ENCODE measurements at places on chromosomes 2 and 18.
A peak's percentile ranks its signal among the peaks of the same experiment; 100 is the strongest.

DNA sequence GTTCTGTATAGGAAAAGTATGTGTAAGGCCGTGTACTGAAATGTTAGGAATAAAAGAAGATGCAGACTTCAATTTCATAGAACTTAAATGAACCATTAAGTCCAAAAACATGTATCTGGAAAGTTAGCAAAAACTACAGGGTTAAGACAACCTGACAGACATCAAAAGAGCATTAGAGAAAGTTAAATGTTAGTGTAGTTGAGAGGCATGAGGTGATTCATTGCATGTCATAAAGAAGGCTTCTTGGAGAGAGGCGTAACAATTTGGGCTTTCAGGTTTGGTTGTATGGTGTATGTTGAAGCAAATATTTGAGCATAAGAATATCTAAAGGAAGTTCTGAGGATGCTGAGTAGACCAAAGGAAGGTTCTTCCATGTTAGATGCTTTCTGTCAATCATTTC is 6.3 kb downstream of the EPC2 start:
- no peak for DNase-seq

DNA sequence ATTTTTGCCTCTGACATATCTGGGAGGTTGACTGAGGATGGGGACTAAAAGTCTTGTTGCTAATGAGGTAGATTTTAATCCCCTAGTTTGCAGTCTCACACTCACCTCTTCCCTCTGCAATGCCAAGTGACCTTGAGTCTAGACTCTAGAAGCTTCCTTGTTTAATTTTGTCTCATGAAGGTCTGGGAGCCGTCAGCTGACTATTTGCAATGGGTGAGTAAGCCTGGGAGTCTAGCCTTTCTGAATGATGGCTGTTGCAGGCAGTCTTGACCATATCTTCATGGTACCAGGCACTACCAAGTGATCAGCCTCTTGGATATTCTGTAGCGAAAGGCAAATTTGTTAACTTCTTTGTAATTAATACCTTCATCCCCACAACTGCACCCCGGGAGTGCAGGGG is 61.2 kb downstream of the ARHGAP15 start:
- DNase-seq: no peak

DNA sequence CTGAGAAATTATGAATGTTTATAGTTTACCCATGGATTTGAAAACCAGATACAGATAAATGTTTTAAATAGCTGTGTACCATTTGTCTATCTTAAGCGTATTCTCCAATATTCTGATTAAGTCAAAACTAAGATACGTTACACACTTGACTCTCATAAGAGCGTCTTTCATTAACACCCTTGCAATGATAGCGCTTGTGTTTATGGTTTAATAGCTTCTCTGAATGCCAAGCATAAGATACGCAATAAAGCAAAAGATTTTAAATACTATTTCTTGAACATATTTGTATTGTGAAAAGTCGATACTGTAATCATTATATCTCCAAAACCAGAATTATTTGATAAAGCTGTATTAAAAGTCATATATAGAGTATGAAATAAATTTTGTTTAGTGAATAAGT is 3.0 kb downstream of the CALCRL start:
- no peak for DNase-seq

DNA sequence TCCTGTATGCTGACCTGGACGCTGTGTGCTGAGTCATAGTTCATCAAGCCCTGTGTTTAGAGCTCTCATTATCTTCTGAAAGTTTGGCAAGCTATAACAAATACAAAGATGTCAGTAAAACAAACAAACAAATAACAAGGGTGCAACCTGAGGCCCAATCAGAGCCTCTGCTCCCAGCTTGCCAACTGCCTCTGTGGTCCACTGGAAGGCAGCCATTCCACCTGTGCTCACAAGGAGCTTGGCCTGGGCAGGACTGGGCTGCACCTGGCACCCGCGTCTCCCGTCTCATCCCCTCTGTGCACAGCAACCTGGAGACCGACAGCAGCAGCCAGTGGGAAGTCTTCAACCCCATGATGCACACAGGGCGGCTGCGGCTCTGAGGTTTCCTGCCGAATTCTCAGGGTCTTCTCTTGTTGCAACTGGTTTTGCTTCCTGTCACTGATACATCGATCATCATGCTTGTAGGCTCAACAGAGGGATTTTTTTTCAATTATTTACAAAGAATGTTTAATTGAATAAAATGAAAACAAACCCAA is 97.8 kb downstream of the TMEM18 start:
- peak; percentile 9 for DNase-seq

- DNase-seq: no peak
Measured at GRCh38 chr2:69734854-69735544, 6.9 kb upstream of the ANXA4 start.

DNA sequence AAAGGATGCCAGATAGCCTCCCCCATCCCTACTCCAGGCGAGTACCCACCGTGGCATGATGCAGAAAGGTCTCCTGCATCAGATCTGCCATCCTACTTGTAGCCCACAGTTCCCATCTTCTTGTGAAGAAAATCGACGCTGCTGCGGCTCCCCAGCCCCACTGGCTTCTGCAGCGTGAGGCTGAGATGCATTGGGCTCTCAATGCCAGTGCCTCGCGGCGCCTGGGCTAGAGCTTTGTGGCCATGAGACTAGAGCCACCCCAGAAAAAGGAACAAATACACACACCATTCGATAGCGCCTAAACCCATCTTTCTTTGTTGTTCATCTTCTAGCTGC is 2.8 kb downstream of the NOL4 start:
- DNase-seq: no peak

DNA sequence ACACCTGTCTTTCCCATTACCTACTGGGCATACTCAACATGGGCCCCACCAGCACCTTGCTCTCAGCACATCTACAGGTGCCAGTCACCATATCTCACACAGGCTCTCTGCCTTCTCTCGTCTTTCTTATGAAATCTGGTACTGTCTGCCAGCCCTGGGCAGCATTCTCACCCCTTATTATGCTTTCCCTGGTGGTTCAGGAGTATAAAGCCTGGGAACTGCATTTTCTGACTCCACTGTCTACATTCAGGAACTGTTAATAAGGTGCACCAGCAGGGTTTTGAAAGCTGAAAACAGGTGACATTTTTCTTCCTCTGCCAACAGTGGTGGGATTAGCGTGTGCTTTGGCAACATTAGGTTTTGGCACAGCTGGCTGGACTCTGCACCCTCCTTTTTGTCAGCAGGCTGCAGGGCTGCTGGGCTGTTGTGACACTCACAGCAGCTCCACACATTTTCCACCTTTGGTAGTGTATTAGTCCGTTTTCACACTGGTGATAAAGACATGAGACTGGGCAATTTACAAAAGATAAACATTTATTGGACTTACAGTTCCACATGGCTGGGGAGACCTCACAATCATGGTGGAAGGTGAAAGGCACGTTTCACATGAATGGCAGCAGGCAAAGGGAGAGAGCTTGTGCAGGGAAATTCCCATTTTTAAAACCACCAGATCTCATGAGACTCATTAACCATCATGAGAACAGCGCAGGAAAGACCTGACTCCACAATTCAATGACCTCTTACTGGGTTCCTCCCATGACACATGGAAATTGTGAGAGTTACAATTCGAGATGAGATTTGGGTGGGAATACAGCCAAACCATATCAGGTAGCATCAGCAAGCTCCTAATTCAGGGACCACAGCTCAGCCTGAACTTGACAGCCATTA is 343.1 kb upstream of the LYPD1 start:
- no peak for DNase-seq

DNA sequence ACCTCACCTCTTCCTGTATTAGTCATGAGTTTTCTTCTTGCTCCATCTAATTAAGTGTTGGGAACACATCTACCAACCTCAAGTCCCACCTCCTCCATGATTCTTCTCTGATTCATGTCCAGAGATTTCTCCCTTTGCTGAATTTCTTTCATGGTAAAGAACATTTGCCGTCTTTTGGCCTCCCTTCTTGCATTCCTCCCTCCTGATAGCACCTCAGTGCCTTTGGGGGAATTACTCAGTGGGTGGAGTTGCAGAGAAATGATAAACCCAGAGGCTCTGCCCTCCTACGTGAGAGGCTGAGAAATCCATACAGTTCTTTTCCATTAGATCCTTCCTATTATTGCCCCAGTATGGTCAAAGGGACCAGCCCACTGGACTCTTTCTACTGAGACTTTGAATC is 651.9 kb downstream of the SLC4A3 start:
- no peak for DNase-seq

DNA sequence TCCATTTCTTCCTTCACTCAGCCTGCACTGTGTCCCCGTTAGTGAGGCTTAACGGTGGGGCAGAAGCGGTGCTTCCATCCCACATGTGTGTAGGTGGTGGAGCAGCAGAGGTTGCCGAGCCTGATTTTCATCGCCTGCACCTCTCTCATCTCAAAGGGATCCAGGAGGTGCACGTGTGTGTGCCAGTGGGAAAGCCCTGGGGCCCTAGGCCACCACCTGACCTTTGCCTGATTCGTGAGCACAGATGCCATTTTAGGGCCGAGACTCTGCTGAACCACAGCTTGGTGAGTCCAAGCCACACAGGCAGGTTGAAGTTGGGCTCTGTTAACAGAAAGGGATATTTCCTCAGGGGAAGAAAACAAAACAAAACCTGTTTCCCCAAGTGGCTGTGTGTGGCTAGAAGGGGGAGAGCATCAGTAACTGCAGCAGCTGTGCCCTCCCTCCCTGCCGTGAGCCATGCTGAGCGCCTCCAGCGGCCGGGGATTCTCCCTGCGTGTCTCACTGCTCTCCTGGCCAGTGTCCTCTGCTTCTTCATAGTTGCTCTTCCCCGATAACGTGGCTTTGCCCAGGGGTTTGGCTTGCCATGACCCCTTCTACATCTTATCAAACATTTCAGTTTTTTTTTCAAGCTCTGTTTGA is 81.5 kb downstream of the MAPRE2 start:
- no peak for DNase-seq

- no peak for DNase-seq
Measured at GRCh38 chr2:191347881-191348280, 102.7 kb downstream of the MYO1B start.

DNA sequence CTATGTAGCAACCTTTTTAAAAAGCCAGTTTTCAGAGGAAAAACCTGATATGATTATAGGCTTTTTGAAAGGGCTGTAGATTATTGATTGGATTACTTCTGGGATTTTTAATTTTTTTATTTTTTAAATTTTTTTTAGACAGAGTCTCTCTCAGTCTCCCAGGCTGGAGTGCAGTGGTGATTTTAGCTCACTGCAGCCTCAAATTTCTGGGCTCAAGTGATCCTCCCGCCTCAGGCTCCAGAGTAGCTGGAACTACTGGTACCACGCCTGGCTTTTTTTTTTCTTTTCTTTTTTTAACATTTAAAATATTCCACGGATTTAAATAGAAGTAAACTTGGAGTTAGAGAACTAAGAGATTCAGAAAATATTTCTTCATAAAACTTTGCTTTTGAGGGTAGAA is 1.2 kb downstream of the MRPL19 start:
- DNase-seq: no peak

DNA sequence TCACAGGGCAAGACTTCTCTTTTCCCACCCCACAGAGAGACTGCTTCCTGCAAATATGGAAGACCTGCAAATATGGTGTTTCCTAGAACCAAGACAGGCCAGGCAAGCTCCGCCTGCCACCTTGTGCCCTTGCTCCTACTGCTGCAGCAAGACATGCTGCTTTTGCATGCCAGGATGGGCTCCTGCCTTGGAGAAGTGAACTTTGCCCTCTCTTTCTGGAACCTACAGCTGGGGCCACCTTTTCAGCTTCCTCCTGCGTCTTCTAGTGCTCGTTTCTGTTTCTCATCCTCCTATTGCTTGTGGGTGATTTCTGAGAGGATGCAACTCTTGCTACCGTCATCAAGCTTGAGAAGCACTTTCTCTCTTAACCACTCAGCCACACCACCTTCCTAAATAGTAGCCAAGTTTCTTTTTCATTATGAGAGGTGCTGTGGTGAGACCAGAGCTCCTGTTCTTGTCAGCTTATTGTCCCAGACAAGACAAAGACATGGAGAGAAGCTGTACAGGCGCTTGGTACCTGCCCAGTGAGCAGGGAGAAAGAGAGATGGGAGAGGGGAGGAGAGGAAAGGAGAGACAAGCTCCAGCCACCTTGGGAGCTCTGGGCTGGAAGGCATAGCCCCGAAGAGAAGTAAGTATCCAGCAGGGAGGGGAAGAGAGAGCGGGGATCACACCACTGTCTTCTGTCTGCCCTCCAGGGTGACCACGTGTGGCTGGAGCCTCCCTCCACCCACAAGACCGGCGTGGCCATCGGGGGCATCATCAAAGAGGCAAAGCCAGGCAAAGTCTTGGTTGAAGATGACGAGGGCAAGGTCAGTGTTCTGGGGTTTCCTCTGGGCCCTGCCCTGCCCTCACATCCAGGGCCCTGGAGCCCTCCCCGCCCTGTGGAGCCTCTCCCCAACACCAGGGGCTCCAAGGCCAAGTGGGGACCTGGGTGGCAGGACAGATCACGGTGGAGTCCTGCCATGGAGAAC is 28.3 kb downstream of the MYO7B start:
- no peak for DNase-seq

GRCh38 chr2:176002688-176003210 is 682 bp upstream of the LNPK start:
- DNase-seq: peak; percentile 27

DNA sequence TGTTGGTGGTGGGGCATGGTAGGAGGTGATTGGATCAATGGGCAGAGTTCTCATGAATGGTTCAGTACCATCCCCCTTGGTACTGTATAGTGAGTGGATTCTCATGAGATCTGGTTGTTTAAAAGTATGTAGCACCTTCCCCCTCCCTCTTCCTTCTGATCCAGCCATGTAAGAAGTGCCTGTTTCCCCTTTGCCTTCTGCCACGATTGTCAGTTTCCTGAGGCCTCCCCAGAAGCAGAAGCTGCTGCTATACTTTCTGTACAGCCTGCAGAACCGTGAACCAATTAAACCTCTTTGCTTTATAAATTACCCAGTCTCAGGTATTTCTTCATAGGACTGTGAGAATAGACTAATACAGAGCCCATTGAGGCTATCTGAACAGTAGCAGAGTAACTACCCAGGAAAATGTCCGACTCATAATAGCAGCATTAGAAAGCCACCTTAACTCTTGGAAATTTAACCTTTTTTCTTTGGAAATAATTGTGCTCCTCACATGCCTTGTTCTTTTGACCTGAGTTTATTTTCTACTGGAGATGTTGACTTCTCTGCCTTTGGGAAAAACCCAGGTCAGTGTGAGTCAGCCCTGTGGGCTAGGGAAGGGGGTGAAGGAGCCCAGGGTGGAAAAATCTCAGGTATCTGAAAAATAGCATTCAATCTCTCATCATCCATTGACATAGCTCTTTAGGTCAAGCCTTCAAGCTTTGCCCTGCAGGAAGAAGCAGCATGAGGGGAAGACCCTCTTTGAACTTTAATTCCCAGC is 18.1 kb downstream of the CYP1B1 start:
- DNase-seq: no peak

Data from DMS153 (cell line).